Suppressor macrophage treated with lipopolysaccharide for 4 hours (primary cell): ENCODE measurements at places on chromosomes 6 and 20.

GRCh38 chr20:58629215-58629580, 21.9 kb upstream of the STX16 start:
- DNase-seq, result no peak

DNA sequence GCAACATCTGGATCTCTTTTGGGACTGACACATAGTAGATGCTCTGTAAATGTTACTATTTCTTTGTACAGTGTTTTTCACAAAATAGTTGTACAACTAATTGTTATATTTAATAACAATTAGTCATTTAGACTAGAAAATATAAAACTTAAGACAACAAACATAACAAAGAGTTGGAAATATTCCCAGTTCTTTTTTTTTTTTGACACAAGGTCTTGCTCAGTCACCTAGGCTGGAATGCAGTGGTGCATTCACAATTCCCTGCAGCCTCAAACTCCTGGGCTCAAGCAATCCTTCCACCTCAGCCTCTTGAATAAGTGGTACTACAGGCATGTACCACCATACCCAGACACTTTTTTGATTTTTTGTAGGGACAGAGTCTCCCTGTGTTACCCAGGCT, 105.8 kb downstream of the UTRN start:
- DNase-seq, result no peak

- peak; percentile 66 for DNase-seq
Measured at GRCh38 chr6:27078734-27079357, 168.7 kb upstream of the PRSS16 start.

GRCh38 chr6:56243518-56244070, 3.8 kb downstream of the COL21A1 start:
- peak; percentile 72 for DNase-seq

DNA sequence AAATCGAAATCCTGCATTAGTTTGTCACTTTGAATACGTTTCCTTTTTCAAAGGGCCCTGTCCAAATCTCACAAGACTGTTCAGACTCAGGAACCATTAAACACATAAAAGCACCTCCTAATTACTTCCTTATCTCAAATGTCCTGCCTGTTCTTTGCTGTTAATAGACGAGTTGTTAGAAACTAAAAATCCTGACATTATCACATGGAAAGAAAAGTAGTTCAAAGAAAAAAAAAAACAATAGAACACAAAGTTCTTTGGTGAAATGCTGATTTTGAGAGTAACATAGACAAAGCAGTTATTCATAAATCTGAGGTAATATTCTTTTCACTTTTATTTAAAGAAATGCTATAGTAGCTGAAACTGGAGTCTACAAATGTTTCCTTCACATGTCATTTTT, 12.1 kb upstream of the TAB2 start:
- no peak for DNase-seq

DNA sequence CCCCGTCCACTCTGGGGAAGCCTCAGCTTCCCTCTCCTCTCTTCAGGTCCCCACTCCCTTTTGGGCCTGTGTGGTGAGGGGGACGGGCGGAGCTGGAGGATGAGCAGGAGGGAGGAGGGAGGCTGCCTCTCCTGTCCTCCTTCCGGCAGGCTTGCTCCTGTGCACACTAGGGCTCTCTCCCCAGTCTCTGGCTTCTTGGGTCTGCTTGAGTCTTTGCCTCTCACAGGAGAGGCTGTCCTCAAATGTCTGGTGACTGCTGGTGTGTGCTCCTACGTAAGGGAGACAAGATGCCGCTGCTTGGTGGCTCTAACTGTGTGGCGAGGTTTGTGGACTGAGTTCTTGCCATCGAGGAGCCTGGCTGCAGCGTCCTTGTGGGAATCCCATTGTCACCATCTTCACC, 8.8 kb upstream of the SMOC2 start:
- no peak for DNase-seq

GRCh38 chr20:57526087-57526884, 1.3 kb upstream of the CTCFL start:
- DNase-seq, result no peak

- no peak for DNase-seq
Measured at GRCh38 chr6:128186729-128187128, 285.9 kb upstream of the THEMIS start.

GRCh38 chr6:109454496-109455436, 806 bp downstream of the MICAL1 start:
- DNase-seq, result peak; percentile 85

DNA sequence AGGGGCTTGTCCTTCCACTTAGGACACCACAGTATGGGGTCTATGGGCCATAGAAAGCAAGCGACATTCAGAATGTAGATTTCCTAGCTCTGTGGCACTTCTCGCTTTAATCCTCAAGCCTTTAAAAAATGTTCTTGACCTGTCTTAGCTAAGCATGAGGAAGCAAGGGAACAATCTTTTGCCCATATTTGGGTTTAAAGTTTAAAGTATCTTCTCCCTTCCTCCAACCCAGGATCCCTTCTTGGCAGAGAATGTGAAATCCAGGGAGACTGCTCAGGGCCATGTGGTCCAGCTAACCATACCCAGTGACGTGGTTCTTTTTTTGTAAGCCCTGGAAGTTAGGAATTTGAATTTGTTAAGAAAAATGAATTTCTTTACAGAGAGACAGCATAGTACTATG, 289.9 kb downstream of the BTBD9 start:
- DNase-seq, result no peak

GRCh38 chr20:59211208-59211765, 47.7 kb downstream of the ZNF831 start:
- no peak for DNase-seq

DNA sequence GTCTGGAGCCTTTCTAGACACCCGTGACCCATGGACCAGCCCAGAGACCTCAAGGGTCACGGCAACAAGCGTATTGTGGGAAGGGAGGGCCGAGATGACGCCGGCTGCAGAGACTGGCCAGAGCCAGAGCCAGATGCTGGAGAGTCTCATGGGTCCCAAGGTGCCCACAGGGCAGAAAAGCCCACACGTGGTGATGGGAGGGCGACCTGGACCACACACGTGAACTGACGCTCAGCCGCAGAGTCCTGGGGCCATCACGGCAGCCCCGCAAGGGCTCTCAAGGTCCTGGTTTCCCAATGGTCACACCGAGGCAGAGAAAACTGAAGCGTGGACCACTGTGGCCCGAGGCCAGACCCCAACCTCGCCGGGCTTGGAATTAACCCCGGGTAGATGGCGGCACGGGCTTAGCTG, 92.6 kb downstream of the YTHDF1 start:
- DNase-seq, result no peak

GRCh38 chr6:161226009-161226964, 47.6 kb downstream of the AGPAT4 start:
- DNase-seq, result peak; percentile 48

GRCh38 chr6:40075056-40075590, 140.9 kb upstream of the MOCS1 start:
- DNase-seq, result no peak

DNA sequence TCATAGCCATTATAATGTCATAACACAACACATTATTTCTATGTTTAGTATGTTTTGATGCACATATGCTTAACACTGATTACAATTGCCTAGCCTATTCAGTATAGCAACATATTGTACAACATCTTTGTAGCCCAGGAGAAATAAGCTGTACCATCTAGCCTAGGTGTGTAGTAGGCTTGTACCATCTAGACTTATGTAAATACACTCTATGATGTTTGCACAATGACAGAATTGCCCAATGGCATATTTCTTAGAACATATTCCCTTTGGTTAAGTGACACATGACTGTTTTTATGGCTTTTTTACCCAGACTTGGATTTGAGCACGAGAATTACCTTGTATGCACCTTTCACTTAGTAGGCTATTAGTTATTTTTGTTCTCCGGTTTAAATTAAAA, 64.5 kb upstream of the HIVEP1 start:
- DNase-seq, result no peak

- DNase-seq, result no peak
Measured at GRCh38 chr20:6074145-6074561, 20.3 kb upstream of the LRRN4 start.

DNA sequence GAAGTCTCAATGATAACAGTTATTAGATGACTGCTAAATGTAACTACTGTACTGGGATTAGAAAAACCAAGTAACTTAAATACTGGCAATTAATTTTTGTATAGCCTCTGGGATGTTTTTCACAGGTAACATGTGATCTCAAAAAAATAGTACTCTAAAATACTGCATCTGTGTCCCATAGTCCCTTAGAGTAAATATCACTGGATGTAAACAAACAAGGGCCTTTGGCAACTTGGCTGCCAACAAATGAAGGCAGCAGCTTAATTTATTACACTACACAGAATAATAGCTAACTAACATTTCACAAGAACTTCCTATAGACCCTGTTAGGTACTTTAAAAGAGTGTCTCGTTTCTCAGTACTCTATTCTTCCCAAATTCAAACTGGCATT, 14.0 kb downstream of the ARHGAP18 start:
- DNase-seq, result no peak

DNA sequence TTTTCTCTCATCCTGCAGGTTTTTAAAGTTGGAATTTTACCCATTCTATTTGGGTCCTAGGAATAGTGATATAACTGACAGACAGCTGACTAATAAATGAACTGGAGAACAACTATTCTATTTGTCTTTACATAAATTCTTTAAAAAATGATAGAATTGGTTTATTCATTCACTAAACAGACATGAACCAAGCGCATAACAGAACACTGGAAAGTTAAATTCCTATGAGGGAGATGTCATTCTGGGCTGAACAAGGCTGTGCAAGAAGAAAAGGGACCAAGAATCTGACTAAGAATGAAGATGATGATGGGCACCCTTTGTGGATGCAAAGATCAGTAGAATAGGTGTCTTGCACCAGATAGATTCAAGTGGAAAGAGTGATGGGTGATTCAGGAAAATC, 256.3 kb upstream of the SASH1 start:
- no peak for DNase-seq
